ENCODE measurements at places on chromosomes 3 and 15. TPM values are rescaled to one million over a fixed set of nuclear protein-coding genes. Genes with fewer than 3 reads are reported as not detected.

The CHRNA5 gene
- 0.76 TPM for polyA plus RNA-seq

The TPRG1 gene
- polyA plus RNA-seq: 2.7 TPM

- no peak for DNase-seq
These were observed 6.4 kb downstream of the NUDT16 start for GRCh38 chr3:131387796-131388489.

DNA sequence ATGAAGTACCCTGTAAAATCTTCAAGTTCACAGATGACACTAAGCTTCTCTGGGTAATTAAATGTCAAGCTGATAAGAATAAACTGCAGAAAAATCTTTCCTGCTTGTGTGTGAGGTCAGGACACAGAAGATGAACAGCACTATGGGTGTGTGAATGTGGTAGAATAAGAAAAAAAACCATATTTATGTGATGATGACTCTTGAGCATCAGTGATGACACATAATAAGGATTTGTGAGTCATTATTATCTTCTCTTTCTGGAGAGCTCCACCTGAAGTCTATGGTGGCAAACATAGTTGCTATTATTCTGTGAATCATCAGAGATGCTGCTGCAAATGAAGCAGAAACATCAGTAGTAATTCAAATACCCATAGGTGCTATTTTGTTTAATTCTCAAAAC lies 422.4 kb downstream of the DIPK2A start:
- DNase-seq: no peak

DNA sequence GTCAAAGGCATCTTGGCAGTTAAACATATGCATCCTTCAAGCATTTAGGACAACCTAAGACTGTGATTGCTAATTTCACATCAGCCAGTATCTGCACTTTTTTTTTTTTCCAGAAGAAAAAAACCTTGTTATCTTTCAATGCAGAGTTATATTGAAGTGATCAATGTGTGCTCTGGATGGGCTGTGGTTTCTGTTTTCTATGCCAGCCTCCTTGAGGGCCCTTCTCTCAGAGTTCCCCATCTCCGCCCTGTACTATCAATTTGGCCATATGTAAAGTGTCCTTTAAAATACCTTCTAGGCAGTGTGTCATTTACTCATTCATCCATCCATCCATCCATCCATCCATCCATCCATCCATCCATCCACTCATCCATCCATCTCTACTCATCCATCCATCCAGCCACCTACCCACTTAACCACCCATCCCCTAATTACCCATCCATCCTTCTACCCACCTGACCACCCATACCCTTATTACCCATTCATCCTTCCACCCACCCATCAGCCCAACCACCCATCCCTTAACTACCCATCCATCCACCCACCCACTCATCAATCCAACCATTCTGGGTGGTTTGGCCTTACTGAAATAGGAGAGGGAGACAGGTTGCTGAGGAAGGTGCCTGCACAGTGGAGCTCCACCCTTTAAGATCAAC lies 322.1 kb downstream of the CHST2 start:
- no peak for DNase-seq

DNA sequence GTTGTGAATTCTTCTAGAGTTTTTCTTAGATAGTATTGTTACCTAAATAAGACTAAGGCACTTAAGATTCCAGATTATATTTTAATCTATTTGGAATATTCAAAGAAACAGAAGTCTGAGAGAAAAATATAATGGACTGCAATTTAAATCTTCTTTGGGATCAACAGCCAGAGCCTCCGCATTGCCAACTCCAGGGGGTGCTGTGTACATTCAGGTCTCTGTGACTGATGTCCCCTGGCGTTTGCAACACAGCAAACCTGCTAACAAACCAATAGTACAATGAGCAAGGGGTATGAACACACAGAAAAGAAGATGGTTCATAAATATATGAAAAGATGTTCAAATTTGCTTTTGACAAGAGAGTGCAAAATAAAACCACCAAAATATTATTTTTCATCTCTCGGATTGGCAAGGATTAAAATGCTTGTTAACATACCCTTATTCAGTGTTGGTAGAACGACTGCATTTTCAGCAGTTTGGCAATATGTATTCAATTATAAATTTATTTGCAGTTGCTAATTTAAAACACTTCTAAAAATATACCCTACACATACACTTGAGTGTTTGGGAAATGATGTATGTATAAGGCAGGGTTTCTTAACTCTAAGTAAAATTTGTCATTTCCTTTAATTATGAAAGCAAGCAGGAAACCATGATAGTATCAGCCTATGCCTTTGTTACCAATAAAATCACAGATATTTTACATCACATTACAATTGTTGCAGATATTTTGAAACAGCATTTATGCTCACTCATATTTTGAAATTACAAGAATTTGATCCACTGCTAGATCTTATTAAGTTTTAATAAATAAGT lies 16.1 kb upstream of the TM4SF1 start:
- no peak for DNase-seq

GRCh38 chr3:78718707-78719106 lies 1049.1 kb downstream of the ROBO1 start:
- no peak for DNase-seq

DNA sequence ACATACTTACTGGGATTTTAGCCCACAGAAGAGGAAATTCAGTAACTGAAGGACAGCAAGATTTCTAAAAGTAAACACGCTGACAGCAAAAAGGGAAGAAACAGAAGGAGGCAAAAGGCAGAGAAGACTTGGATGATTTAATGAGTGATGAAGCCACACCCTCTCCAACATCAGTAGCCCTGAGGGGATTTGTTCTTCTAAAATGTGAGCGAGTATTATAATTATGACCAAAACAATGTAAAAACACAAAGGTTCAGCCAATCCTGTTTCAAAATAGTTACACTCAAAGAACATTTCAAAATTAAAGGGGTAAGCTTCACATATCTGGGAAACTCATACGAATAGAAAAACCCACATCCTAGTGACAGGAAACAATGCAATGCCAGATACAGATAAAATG lies 25.0 kb downstream of the MCCC1 start:
- no peak for DNase-seq

GRCh38 chr3:137519602-137520001 lies 244.5 kb upstream of the SOX14 start:
- DNase-seq: no peak

- DNase-seq: no peak
These were observed 26.9 kb downstream of the MAP1A start for GRCh38 chr15:43544266-43544665.
